ENCODE measurements at places on chromosomes 4 and X.

- no peak for DNase-seq
These were observed 318.2 kb downstream of the CCSER1 start for GRCh38 chr4:90445380-90445779.

GRCh38 chr4:158202481-158202880, 7.8 kb upstream of the TMEM144 start:
- DNase-seq: no peak

- no peak for DNase-seq
These were observed 83.4 kb downstream of the PHKA2 start for GRCh38 chrX:18900401-18900976.

- DNase-seq: no peak
These were observed 1806.6 kb upstream of the AGA start for GRCh38 chr4:179248821-179249220.

DNA sequence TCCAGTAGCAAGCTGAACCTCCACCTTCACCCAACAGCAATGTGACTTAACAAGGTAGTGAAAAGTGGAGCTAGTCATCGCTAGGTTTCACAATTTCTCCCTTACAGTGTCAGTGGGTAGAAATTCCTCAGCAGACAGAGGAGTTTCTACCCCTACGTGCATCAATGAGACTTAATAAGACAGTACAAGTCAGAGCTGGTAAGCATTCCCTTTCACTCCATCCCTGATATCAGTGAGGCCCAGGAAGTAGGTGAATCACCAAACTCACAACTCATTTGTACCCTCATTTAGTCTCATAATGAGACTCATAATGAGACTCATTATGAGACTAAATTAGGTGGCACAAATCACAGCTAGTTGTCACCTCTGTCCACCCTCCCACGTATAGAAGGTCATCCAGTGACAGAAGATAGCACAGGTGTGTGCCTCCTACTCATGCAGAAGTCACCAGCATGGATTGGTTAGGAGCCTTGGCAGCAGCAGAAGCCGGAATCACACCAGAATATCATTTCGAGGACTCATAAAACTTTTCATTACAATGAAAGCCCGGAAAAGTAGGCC, 50.8 kb upstream of the NUDT10 start:
- DNase-seq: no peak

- no peak for DNase-seq
These were observed 296.7 kb downstream of the TRAM1L1 start for GRCh38 chr4:116788723-116789122.

- no peak for DNase-seq
These were observed 44.9 kb upstream of the BBS12 start for GRCh38 chr4:122687531-122688061.

DNA sequence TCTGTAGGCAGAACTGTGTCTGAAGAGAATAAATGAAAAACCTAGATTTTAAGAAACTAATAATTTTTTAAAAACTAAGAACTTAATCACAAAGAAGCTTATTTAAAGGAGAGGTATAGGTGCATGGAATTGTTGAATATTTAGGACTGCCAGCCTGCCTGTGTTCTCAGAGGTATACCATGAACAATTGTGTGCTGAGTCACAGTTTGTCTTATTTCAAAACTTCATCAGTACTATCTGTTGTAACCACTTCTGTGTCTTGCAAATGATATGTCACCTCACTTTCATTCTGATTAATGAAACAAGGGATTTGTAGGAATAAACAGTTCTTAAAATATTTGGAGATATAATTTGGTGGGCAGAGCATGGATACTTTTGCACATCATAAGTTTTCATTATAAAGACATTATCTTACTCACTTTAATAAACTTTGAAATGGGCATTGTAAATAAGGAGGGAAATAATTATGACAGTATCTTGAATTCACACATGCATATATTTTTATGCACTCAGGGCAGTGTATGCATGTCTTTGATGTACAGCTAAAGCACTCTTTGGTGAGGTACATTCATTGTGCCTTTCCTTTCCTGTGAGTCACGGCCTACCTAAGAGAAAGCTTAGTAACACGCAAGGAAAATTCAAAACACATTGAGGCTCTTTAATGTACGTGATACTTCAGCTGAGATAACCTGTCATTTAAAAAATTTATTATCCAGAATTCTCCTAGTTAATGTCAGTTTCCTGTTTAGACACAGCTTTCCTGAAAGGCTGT, 31.7 kb downstream of the STOX2 start:
- DNase-seq: no peak

- no peak for DNase-seq
These were observed 240.8 kb upstream of the DDX53 start for GRCh38 chrX:22758807-22759481.

DNA sequence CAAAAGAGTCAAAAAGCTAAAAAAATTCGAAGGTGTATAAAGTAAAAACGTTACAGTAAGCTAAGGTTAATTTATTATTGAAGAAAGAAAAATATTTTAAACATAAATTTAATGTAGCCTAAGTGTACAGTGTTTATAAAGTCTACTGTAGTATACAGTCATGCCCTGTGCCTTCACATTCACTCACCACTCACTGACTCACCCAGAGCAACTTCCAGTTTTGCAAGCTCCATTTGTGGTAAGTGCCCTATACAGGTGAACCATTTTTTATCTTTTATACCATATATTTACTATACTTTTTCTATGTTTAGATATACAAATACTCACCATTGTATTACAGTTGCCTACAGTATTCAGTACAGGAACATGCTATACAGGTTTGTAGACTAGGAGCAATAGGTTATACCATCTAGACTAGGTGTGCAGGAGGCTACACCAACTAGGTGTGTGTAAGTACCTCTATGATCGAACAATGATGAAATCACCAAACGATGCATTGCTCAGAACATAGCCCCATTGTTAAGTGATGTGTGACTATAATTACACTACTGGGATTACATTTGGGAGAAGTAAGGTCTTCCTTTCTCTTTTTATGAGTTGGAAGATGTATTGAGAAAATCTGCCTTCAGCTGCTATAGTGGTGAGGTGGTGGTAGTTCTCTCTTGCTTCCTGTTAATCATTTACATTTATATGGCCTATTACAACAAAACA, 27.2 kb downstream of the TMSB4X start:
- no peak for DNase-seq

DNA sequence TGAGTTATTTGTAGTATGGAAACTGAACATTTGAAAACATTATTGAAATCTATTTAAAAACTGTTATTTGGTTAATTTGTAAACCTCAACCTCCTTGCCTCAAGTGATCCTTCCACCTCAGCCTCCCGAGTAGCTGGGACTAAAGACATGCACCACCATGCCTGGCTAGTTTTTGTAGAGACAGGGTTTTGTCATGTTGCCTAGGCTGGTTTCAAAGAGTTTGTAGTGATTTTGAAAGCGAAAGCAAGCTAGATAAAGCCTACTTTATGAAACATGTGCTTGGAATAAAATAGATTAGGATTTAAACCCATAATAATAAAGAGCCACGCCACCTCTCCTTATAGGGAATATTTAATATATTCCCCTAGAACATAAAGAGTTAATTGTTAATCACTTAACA, 23.5 kb downstream of the ARSJ start:
- DNase-seq: no peak

DNA sequence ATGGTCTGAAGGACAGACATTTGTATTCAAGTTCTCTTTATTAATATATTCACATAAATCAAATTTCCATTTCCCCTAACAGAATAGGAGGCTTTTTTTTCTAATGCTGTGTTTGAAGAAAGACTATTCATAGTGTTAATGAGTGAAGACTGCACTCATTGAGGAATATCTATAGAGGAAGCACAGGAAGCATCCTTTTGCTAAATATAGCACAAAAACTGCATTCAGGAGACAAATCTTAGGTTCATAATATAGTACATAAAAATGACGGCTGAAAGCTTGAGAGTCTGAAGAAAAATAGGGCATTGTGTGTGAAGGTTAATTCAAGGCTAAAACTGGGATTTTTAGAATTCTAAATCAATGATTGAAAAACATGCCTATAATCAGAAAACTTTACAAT, 50.4 kb upstream of the ANKRD50 start:
- DNase-seq: no peak

DNA sequence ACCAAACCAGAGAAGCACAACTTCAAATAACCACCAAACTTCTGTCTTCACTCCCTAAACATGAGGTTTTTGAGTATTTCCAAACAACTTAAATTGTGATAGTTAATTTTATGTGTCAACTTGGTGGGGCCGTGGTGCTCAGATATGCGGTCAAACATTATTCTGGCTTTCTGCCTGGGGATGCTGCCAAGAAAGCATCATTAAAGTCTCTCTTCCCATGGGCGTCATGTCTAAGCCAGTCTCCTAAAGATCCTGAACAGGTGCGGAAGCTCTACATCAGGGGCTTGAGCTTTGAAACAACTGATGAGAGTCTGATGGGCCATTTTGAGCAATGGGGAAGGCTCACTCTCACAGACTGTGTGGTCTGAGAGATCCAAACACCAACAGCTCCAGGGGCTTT, 24.1 kb upstream of the SOD3 start:
- DNase-seq: no peak

DNA sequence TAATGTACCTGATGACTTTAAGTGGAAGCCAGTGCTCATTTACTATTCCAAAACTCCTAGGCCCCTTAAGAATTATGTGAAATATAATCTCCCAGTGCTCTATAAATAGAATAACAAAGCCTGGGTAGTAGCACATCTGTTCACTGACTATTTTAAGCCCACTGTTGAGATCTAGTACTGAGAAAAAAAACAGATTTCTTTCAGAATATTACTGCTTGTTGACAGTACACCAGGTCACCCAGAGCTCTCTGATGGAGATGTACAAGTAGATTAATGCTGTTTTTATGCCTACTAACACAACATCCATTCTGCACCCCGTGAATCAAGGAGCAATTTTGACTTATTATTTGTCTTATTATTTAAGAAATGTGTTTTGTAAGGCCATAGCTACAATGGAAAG, 75.7 kb downstream of the FAM47C start:
- no peak for DNase-seq

DNA sequence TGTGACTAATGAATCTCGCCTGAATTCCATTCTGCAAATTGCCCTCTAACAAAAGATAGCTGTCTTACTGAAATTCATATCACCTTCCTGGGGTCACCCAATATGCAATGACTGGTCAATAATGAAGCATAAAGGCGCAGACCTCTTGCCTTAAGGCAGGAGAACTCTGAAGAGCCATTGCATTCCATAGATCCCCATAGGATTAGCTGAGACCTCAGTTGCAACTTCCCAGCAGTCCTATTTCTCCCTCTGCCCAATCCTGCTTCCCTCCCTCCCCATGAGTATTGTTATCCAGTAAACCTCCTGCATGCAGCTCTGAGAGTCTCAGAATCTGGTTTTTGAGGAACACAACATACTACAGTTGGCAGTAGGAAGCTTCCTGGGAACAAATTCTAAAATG, 396.5 kb downstream of the DCAF12L2 start:
- DNase-seq: no peak

DNA sequence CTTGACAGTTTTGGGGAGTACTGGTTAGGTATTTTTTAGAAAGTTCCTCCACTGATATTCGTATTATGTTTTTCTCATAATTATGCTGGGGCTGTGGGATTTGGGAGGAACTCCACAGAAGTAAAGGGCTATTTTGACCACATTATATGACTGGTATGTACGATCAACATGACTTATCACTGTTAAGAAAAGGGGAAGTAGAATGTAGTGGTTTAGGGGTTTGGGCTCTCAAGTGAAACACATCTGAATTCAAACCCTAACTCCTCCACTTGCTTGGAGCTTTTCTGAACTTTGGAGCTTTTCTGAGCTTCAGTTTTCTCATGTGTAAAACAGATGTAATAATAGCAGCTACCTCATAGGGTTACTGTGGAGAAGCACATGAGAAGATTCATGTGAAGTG, 96.4 kb upstream of the C1GALT1C1 start:
- no peak for DNase-seq
